CD4-positive, alpha-beta T cell treated with Interleukin-15 for 4 hours (primary cell): ENCODE measurements at places on chromosomes 2 and 18.

DNA sequence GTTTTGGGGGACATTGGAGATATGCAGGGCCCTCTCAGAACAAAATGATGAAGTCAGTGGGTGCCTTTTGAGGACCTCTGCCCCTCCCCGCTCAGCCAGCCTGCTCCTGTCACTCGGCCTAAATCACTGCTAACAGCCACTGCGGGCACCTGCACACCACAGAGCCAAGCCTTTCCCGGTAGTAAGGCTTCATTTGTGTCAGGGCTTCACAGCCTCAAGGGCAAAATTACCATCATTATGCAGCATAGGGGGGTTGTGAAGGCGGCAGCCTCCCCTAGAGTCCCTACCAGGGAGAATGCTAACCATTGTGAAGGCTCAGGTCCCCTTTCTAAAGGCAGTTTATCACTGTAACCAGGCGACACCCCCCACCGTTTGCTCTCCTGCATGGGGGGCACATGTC lies 519.8 kb upstream of the MYT1L start:
- no peak for DNase-seq

GRCh38 chr2:9808334-9809063 lies 34.8 kb upstream of the TAF1B start:
- no peak for DNase-seq

- DNase-seq, result no peak
These were observed 508.9 kb downstream of the FBXO15 start for GRCh38 chr18:73638709-73639108.

- DNase-seq, result peak; percentile 37
These were observed 21.9 kb upstream of the USP14 start for GRCh38 chr18:136433-136832.

- DNase-seq, result no peak
These were observed 23.2 kb upstream of the KDM3A start for GRCh38 chr2:86417961-86418360.

- no peak for DNase-seq
These were observed 28.3 kb upstream of the FZD7 start for GRCh38 chr2:202005272-202005887.
